ELF-1 (cell line): ENCODE measurements at places on chromosomes 1 and 21.

DNA sequence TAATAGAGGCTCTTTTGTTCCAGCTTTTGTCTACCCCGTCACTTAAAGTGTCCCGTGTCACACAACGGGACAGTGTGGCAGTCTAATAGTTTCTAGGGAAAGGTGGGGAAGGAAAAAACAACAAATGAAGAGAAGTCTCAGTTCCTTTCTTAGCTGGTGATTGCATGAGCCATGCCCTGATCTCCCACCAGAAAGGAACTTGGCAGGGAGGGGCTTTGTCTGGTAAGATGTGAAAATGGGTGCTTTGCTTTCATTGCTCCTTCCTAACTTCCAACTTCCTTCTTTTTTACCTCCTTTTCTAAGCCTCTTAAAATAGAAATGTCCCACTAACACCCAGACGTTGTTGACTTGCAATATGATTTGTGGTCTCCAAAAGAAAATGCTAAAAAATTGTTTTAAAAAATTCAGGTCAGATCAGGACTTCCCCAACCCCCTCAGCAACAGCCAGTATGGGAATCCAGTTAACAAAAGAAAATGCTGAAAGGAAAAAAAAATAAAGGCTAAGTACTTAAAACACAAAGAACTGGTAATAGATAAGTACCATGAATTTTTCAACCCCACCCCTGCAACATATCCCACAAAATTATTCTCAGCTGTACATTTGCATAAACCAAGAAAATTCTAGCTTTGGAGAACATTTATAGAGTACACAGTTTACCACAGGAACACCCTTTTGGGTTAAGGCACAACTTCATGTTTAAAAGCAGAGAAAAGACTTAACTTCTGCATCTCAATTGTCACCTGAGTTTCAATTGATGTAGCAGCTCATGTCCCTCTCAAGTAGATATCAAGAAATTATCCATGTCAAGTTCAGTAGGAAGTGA is 106.2 kb downstream of the NIBAN1 start:
- no peak for DNase-seq

- no peak for DNase-seq
These were observed 199.7 kb upstream of the C8B start for GRCh38 chr1:57165546-57165945.

DNA sequence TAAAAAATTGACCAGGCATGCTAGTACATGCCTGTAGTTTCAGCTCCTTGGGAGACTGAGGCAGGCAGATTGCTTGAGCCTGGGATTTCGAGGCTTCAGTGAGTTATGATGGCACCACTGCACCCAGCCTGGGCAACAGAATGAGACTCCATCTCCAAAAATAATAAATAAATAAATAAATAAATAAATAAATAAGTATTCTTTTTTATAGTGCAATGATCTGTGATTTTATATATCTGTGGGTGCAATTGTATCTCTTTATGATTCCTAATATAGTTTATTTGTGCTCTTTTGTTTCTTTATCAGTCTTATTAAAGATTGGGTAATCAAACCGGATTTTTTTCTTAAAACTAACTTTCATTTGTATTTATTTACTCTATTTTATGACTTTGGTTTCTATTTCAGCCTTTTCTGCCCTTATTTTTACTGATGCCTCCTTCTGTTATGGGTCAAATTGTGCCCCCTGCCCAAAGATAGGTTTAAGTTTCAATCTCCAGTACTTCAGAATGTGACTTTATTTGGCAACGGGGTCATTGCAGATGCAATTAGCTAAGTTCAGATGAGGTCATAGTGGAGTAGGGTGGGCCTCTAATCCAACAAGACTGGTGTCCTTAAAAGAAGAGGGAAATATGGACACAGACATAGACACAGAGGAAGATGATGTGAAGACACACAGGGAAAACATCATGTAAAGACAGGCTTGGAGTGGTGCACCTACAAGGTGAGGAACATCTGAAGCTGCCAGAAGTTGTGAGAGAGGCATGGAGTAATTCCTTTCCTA is 74.9 kb upstream of the CDC42BPA start:
- DNase-seq, result no peak

DNA sequence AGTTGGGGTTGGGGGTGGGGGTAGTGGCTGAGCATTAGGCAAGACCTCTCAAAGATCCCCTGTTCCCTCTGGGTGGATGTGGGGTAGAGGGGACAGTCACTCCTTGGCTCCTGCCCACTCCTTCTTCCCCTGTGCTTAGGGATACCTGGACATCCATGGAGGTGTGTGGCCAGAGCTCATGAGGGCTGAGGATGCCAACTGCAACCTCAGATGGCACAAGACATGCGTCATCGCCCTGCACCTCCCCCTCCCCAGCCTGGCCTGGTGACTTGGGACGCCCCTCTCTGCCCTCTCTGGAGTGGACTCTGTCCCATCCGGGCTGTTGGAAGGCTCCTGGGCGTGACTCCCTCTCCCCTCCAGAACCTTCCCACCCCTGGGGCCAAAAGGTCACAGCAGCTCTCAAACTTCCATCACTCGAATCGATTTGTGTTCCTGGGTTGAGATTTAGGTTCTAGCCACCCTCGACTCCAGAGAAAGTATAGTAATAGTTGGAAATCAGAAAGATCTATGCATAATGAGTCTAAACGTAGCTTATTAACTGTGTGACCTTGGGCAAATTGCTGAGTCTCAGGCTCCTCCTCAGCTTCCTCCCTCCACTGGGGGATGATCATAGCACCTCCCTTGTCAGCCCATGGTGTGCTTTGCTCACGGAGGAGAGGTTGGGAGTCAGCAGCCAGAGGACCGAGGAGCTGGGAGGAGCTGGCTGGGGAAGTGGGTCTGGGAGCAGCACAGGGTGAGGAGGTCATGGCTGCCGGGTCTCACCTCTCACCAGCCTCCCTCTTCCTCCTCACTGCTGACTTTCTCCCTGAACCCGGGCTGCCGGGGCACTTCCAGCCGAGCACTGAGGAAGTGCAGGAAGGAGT is 2.2 kb upstream of the PTPN7 start:
- no peak for DNase-seq

DNA sequence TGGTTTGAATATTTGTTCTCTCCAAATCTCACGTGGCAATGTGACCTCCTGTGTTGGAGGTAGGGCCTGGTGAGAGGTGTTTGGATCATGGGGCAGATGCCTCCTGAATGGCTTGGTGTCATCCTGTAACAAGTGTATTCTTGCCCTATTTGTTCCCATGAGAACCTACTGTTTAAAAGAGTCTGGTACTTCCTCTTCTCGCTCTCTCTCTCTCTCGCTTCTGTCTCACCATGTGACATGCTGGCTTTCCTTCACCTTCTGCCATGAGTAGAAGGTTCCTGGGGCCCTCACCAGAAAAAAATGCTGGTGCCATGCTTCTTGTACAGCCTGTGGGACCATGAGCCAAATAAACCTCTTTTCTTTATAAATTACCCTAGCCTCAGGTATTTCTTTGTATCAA is 8.4 kb upstream of the PAXBP1 start:
- DNase-seq, result no peak

DNA sequence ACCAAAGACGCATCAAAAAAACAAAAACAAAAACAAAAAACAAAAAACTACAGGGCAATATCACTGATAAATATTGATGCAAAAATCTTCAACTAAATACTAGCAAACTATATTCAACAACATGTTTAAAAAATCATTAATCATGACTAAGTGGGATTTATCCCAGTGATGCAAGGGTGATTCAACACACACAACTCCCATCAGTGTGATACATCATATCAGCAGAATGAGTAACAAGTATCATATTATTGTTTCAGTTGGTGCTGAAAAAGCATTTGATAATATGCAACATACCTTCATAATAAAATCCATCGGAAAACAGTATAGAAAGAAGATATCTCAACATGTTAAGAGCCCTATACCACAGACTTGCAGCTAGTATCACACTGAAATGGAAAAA is 953.0 kb downstream of the AMY1C start:
- DNase-seq, result no peak

DNA sequence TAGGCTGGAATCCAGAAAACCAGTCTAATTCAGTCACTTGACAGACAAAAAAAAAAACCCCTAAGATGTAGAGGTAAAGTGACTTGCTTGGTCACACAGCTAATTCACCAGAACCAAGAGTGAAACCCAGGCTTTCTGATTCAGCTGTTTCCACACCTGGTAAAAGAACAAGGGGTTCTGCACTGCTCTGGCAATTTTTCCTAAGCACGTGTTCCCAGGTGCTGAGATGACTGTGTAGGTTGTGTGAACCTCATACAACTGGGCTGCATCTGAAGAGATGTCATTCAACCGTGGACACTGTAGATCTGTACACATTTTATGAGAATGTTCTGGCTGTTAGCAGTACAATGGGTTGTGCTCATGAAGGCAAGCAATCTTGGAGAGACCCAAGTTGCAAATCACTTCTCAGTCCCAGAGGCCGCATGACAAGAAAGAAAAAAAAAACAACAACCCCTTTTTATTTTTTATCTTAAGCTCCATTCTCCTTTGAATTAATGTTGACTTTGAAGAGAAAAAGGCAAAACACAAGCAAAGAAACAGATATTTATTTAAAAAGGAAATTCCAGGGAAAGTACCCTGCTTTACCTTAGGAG is 95.4 kb downstream of the INTS7 start:
- no peak for DNase-seq

GRCh38 chr21:26804895-26805609 is 40.2 kb downstream of the ADAMTS1 start:
- no peak for DNase-seq

GRCh38 chr1:90220941-90221693 is 226.2 kb downstream of the ZNF326 start:
- DNase-seq, result no peak

GRCh38 chr1:44826375-44827196 is 16.5 kb downstream of the PTCH2 start:
- no peak for DNase-seq
